ENCODE measurements at places on chromosomes 7 and 10.

DNA sequence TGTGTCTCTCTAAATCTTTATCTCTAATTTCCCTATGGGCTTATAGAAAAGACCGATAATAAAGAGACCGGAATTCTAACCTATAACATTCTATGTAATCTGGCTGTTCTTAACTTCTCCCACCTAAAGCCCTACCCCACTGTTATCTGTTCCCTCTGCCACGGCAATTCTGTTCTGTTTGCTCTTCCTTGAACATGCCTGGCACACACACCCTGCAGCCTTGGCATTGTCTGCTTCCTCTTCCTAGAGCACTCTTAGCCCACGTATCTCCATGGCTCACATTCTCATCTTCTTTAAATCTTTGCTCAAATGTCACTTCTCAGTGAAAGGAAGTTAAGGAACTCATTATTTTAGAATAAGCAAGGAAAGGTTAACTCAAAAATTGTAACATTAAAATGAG lies 309.2 kb downstream of the GPR158 start:
- no peak overlapping the region for H3K4me3 ChIP-seq
- no peaks in the 10 kb centered on the region for H3K4me1 ChIP-seq
- DNase-seq: no peak
- no peak overlapping the region for H3K27ac ChIP-seq
- no peaks in the 10 kb centered on the region for H3K36me3 ChIP-seq

GRCh38 chr7:96669812-96670211 lies 39.8 kb downstream of the SEM1 start:
- no peak overlapping the region for H3K27ac ChIP-seq
- H3K27me3 ChIP-seq: no peaks in the 10 kb centered on the region
- DNase-seq: no peak
- no peak overlapping the region for H3K4me3 ChIP-seq
- H3K36me3 ChIP-seq: peaks cover 3% of the 10 kb centered on the region

- no peaks in the 10 kb centered on the region for H3K36me3 ChIP-seq
- no peak for DNase-seq
- H3K27ac ChIP-seq: no peak overlapping the region
- H3K4me3 ChIP-seq: no peak overlapping the region
These were observed 32.8 kb downstream of the ARL4A start for GRCh38 chr7:12719981-12720865.

- no peak overlapping the region for H3K27ac ChIP-seq
- H3K4me3 ChIP-seq: no peak overlapping the region
- DNase-seq: no peak
- no peaks in the 10 kb centered on the region for H3K36me3 ChIP-seq
- no peaks in the 10 kb centered on the region for H3K27me3 ChIP-seq
These were observed 1024.8 kb upstream of the AUTS2 start for GRCh38 chr7:68573271-68574005.

DNA sequence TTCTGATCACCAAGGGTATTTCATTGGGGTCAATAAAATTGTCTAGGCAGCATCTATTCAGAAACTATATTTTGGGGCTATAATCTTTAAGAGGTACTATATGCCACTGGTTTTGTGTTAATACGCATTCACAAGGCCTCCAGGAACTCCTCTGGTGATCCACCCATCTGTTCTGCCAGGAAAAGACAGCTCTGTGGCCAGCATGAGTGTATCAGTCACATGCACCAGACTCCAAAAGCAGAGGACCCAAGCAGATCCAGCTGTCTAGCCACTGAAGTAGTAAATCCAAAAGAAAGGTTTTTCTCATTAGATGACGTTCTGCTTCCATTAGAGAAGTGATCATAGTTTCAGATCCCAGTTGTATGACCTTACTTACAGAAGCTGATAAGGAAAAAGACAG lies 199.6 kb upstream of the CELF2 start:
- H3K36me3 ChIP-seq: no peaks in the 10 kb centered on the region
- no peak overlapping the region for H3K27ac ChIP-seq
- H3K27me3 ChIP-seq: peaks cover 1% of the 10 kb centered on the region
- no peak overlapping the region for H3K4me3 ChIP-seq
- no peak for DNase-seq
